Tongue (tissue), 3 donors: ENCODE measurements at places on chromosomes 4 and X.

GRCh38 chrX:118961866-118962560, 12.4 kb upstream of the LONRF3 start:
- DNase-seq: no peak

DNA sequence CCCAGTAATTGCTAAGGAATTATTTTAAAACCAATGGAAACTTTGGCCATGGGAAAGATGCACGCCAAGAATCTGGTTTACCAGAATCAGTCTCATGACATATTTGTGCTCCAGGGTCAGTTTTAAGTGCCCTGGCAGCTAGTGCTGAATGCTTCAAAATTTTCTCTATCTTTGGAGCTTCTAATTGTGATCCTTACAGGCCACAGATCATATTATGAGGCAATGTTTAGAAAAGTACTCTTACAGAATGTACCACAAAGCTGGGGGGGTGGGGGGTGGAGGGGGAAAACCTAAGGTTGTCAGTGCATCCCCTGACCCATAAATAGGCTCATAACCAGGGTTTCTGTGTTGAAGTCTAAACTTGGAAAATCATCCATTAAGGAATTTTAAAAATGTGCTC, 514.5 kb downstream of the INPP4B start:
- no peak for DNase-seq

DNA sequence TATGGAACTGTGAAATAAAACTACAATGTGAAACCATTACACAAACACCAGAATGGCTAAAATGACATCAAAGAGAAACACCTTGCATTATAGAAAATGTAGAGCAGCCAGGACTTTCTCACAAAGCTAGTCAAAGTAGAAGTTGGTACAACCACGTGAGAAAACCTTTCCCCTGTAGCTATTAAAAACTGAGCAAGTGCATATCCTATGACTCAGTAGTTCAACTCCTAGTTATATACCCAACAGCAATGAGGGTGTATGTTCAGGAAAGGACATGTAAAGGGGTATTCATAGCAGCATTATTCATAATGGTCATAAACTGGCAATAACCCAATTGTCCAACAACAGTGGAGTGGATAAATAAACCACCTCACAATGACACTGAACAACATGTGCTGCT, 177.5 kb upstream of the NUDT10 start:
- no peak for DNase-seq

DNA sequence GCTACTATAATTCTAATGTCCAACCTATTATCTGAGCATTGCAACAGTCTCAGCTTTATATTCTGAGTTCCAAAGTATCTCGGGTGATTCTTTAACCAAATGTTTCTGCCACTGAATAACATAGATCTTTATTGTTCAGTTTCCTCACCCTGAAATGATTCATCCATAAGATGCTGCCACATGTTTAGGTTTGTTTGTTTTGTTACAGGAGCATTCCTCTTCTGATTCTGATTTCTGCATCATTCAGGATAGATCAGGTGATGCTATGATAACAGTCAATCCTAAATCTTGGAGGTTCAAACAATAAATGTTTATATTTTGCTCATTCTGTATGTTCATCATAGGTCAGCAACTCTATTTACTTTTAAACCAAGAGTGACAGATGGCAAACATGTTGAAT, 927.6 kb downstream of the PCDH7 start:
- DNase-seq: no peak

- DNase-seq: peak; percentile 52
These were observed 14.4 kb downstream of the ADH1A start for GRCh38 chr4:99276417-99276816.

- DNase-seq: no peak
These were observed 436.8 kb upstream of the PRKX start for GRCh38 chrX:4150259-4150658.

DNA sequence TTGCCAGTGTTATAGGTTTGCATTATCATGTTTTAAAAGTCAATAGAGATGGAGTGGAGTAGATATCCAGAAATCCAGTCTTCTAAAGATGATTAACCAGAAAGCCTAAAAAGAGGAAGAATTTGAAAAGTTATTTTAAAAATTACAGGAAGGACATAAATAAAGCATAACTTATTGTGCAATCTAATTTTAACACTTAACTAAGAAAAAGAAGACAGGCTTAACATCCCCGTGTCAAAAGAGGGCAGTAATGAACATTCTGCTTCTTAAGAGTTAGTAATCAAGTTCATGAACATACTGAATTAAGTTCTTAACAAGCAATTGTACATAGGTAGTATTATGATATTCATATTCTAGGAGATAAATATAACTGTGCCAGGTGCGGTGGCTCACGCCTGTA, 39.3 kb downstream of the ELF2 start:
- no peak for DNase-seq

DNA sequence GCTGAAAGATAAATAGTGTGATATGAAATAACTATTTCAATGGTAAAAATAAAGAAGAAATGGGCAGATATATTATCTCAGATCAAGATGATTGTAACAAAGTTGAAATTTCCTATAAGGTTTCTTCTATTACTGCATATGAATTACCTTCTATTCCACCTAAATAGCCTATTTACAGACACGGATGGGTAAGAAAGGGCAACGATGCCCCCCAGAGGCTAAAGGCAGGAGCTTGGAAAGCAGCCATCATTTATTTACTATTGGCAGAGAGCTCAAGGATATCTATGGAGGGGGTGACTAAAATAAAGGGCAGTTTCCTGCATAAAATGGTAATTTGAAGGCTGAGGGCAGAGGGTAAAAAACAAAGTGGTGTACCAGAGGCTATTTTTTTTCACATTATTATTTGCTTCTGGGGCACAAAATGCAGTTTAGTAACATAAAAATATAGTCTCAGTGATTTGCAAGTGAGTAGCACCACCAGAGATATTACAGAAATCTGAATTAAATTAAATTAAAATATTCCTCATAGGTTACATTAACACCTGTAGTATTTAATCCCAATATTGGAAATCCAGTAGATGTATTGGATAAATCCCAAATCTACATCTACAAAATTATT, 123.1 kb downstream of the BTC start:
- DNase-seq: peak; percentile 15

GRCh38 chrX:39677585-39677977, 420.2 kb downstream of the BCOR start:
- DNase-seq: no peak

DNA sequence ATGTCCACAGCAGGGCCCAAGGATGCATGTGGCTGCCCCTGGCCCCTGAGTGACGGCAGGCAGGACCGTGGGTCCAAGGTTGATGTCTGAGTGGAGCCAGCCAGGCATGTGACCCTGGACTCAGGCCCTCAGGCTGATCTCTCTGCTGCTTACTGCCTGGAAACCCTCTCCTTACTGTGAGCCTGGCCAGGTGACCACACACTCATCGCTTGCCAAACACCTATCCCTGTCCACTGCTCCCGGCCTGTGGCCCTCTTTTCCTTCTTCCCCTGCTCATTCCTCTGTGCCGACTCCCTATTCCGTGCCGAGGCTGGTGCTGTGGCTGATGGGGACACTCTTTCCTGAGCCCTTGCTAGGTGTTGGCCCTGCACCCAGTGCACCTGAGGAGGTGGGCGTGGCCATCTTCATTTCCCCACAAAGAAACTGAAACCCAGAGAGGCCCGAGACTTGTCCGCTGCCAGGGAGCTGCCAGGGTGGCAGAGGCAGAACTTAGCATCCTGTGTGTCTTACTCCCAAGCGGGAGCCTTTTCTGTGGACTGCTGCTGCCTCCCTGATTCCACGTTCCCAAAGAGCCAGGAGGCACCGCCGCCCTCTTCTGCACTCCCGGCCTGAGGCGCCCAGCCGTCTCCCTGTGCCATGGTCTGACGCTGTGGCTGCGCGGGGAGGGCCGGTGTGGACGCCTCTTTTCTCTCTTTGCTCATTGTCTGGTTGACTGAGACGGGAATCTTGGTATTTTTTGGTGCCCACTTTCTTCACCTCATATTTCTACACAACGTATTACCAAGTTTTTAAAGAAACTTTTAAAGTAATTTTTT, 11.2 kb upstream of the RNF4 start:
- no peak for DNase-seq

DNA sequence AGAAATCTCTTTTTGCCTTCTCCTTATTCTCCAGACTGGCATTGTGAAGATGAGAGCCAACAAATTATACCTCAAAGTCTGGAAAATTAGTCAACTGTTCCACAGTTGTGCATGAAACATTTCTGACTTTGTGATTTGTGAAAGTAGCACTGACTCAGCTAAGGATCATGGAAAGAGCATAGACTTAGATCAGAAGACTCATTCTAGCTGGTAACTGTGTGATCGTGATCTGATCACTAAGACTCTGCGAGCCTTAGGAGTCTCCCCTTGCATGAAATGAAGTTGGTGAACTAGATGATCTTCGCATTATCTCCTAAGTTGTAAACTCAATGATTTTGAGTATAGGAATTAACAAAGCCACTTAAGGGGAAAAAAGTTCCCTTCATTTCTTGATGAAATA, 668.1 kb downstream of the RPA4 start:
- DNase-seq: no peak

DNA sequence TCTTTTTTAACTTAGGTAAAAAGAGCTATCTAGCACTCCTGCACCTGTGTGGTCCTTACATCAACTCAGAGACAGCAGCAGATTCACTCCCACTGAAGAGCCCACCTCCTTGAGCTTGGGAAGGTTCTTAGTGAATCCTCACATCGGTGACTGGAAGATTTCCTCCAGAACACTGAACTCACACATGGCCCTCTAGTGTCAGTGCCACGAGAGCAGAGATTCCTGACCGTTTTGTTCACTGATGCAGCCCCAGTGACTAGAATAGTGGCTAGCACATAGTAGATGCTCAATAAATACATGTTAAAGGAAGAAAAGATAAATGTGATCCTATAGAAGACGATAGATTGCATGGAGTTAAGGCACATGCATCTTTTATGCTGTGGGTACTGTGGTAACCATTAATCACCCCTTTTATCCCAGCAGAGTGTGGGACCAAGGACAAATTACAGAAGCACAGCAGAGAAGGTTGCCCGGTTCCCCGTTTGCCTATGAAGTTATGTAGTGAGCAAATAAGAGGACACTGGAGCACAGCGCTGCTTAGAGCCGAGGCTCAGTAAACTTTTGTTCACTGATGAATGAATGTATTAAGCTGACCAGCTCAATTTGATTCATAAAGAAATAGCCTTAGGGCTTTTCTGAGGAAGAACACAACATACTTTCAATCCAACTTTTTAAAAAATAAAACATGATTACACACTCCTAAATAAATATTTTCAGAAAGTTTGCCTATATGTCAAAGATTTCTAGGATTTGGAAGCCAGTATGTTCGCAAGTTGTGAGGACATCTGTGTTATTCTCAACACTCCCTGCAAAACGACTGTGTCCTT, 8.7 kb downstream of the GASK1B start:
- peak; percentile 22 for DNase-seq

GRCh38 chr4:172758586-172759340, 409.8 kb upstream of the GALNT7 start:
- DNase-seq: no peak

- DNase-seq: no peak
These were observed 24.3 kb downstream of the TMEM154 start for GRCh38 chr4:152655272-152656129.

- DNase-seq: no peak
These were observed 314.8 kb downstream of the FAM47A start for GRCh38 chrX:33817266-33817665.

DNA sequence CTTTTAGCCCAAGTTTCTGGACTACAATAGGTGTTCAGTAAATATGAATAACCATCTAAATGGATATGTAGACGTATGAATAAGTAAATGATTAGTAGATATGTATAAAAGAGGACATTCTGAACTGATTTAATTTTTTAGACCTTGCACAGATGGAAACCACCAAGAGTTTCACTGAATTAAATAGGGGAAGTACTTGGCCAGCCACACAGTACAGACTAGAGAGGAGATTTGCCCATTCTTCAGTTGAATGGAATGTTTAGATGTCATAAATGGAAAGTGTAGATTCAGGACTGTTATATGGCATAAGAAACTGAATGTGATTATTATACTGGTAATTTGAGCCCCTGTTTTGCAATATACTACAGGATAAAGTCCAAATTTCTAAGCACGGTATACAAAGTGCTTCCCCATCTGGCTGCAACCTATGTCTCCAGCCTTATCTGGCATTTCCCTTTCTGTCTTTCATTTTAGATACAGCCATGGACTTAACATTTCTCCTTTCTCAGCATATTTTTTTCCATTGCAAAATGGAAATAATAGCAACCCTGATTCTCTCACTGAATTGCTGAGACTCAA, 137.8 kb upstream of the HS3ST1 start:
- no peak for DNase-seq

- DNase-seq: no peak
These were observed 171.4 kb downstream of the SH3KBP1 start for GRCh38 chrX:19715711-19716638.

GRCh38 chr4:14152834-14153519, 525.5 kb upstream of the BOD1L1 start:
- DNase-seq: no peak

DNA sequence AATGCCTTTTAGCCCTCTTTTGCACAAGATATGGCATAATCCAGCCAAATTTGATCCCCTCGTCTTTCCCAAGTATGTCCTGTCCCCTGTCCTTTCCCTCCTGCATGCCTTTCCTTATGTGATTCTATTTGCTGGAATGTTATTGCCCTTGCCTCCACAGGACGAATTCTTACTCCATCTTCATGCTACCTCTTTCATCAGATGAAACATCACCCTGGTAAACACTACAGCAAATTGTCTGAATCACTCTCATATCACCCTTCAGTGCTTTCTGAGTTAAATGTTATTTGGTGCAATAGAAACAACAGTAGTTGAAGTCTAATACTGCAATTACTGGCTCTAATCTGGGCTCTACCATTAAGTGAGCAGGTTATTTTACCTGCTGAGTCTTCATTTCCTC, 52.2 kb upstream of the FAT1 start:
- no peak for DNase-seq

- DNase-seq: no peak
These were observed 207.6 kb upstream of the NR3C2 start for GRCh38 chr4:148649652-148650331.

- no peak for DNase-seq
These were observed 115.1 kb downstream of the SLC39A8 start for GRCh38 chr4:102230194-102230593.

GRCh38 chr4:148954011-148954749, 512.0 kb upstream of the NR3C2 start:
- no peak for DNase-seq

DNA sequence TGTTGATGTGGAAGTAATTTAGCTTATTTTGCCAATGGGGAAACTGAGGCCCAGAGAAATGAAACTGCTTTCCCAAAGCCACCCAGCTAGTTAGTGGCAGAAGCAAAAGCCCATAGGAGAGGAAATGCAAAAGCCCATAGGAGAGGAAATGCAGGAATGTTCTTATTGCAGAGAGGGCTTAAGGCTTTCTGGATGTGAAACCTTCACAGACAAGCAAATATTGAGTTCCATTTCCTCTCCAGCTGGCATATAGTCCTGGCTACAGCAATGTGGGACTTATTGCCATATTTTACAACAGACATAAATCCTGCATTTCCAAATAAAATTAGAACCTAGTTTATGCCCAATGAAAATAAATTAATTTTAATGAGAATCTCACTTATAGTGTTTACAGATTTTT, 69.7 kb downstream of the TMEM154 start:
- DNase-seq: no peak
